Osteocyte (in vitro differentiated cells): ENCODE measurements at places on chromosomes 4 and X. TPM values are rescaled to one million over a fixed set of nuclear protein-coding genes. Genes with fewer than 3 reads are reported as not detected.

DNA sequence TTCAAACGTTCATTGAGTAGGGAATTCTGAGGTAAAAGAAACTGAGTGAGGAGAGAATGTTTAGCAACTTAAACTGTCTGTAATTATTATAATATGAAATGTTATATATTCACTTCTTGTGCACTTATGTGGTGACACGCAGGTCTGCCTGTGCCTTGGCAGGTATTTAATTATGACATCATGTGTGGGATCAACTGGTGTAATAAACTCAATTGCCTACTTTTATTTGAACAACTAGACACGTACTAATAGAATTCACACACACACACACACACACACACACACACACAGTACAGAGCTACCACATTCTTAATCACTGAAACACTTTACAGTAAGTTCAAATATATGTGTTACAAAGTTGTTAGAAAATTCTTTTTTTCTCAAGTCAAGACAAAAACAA, 20.7 kb upstream of the SLC25A31 start:
- DNase-seq: no peak

GRCh38 chr4:158865520-158866177, 96.8 kb downstream of the FNIP2 start:
- DNase-seq: no peak

GRCh38 chr4:153426207-153426885, 39.8 kb upstream of the TMEM131L start:
- no peak for DNase-seq

- DNase-seq: no peak
Measured at GRCh38 chr4:80229128-80229527, 31.8 kb downstream of the PRDM8 start.

Gene RAPGEF2
- 22.7 and 22.8 TPM in 2 replicates for total RNA-seq

Gene FAM9B
- not detected in 2 replicates for total RNA-seq

Gene SOWAHB
- total RNA-seq: 0.75 and 0.91 TPM in 2 replicates
